ENCODE measurements at places on chromosomes 16 and 17.

- no peak for DNase-seq
Measured at GRCh38 chr16:54548281-54548680, 261.7 kb upstream of the IRX3 start.

DNA sequence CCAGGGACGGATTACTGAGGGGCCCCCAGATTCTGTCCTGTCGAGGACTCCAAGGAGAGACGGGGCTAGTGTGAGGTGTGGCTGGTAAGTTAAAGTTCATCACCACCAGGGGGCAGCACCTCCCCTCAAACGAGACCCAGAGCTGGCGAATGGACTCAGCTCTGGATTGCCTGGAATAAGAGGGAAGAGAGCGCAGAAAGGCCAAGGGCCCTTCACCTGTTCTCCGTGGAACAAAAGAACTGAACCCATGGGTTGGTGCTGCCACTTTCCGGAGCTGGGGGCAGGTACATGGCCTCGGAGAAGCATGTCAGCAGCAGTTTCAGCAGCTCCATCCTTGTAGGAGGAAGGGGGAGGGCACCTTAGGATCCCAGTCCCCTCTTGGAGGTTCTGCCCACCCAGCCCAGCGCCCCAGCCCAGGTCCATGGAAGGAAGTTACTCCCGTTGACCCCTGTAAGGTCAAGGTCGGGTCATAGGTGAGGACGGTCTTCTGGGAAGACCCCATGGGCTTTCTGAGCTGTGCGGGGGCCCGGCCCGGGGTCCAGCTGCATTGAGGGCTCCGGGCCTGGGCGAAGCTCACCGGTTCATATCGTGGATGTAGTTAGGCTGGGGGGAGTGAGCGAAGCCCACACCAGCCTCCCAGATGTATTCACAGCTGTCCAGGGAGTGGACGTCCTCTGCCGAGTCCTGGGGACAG lies 10.8 kb downstream of the HID1 start:
- DNase-seq, result peak; percentile 85

DNA sequence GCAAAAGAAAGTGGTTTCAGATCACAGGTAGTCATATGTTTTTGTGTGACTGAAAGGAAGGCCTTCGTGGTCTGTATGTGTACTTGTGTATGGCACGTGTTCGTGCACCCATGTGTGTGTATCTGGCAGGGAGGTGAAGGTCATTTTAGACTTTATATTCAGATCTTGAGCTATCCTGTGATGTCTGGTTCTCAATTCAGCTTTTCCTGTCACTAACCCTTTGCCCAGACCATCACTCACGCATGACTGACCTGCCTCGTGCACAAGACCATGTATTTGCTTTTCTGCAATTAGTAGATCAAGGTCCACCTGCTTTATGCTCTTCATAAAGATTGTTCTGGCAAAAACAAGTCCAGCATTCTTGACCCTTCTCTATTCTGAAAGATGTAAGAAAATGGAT lies 139.7 kb upstream of the MAF start:
- DNase-seq, result no peak

DNA sequence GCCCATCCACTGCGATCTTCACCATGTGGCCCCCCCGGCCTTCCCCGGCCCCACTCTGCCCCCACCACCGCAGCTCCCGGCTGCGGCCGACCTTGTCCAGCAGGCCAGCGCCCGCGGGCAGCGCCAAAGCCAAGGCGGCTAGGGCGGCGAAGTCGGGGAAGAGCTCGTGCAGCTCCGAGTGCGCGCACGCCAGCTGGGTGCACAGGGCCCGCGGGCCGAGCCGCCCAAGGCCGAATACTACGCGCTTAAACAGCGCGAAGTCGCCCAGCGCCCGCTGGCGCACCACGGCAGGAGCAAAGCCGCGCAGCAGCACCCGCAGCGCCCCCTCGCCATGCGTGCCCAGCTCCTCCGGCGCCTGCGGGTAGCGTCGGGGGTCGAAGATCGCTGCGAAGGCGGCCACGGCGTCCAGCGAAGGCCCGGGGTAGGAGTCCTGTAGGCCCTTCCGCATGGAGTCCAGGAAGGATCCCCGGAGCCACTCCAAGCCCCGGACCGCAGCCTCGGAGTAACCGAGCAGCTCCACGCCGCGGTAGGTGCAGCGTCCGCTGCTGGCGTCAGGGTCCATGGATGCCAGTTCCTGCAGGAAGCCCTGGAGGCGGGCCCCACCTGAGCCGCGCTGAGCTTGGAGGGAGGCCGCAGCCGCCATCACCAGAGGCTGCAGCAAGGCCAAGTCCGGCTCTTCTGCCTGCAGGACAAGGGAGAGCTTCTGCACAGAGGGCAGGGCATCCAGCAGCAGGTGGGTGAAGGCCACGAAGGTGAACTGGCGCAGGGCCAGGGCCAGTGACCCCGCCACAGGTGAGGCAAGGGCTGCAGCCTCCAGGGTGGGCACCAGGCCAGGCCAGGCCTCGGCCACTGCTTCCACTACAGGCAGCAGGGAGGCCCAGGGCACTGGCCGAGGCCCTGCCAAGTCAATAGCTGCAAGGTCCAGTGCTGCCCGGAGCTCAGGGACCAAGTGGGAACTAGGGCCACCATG lies 10.3 kb downstream of the C17orf113 start:
- no peak for DNase-seq

DNA sequence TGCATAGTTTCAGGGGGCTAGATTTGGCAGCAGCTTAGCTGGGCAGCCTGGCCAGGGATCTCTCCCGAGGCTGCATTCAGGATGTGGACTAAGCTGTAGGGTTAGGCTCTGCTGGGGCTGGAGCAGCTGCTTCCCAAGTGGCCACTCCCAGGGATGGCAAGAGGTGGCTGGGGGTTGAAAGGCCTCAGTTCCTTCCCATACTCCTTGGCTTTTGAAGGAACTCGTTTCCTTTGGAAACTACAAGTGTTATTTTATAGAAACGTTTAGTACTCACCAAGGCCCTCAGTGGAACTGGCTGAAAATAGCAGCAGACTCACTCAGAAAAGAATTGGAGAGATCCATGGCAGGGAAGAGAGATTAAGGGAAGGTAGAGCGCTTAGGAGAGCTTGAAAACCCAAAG lies 76.4 kb downstream of the WWP2 start:
- DNase-seq, result no peak

GRCh38 chr17:38738007-38738662 lies 8.0 kb downstream of the CISD3 start:
- DNase-seq, result no peak

GRCh38 chr16:57620335-57621231 lies 7.8 kb upstream of the ADGRG1 start:
- DNase-seq, result no peak

DNA sequence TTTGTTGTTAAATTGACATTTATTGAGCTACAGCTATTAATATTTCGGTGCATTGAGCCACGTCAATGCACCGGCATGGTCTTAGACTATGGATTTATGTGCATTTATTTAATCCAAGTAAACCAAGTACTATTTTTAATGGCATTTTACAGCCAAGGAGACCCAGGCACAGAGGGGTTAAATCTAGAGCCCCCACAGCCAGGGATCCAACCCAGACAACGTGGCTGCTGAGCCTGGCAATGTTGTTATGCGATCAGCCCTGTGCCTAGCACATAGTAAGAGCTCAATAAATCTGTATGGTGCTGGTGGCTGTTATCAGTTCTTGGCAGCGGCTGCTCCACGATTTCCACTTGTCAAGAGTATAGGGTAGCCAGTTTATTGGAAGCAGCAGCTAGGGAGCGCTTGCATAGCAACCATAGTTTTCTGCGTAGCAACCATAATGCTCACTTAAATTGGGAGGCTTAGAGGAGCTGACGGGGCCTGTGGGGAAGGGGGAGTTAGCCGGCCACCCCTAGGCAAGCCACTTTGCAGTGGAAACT lies 541 bp upstream of the RBBP6 start:
- no peak for DNase-seq

All from midbrain (tissue), 1 donor.